Naive thymus-derived CD4-positive, alpha-beta T cell (primary cell): ENCODE measurements at places on chromosomes 11 and 22.
A peak's percentile ranks its signal among the peaks of the same experiment; 100 is the strongest.

GRCh38 chr11:25309818-25310217, 813.0 kb downstream of the LUZP2 start:
- DNase-seq, result no peak

DNA sequence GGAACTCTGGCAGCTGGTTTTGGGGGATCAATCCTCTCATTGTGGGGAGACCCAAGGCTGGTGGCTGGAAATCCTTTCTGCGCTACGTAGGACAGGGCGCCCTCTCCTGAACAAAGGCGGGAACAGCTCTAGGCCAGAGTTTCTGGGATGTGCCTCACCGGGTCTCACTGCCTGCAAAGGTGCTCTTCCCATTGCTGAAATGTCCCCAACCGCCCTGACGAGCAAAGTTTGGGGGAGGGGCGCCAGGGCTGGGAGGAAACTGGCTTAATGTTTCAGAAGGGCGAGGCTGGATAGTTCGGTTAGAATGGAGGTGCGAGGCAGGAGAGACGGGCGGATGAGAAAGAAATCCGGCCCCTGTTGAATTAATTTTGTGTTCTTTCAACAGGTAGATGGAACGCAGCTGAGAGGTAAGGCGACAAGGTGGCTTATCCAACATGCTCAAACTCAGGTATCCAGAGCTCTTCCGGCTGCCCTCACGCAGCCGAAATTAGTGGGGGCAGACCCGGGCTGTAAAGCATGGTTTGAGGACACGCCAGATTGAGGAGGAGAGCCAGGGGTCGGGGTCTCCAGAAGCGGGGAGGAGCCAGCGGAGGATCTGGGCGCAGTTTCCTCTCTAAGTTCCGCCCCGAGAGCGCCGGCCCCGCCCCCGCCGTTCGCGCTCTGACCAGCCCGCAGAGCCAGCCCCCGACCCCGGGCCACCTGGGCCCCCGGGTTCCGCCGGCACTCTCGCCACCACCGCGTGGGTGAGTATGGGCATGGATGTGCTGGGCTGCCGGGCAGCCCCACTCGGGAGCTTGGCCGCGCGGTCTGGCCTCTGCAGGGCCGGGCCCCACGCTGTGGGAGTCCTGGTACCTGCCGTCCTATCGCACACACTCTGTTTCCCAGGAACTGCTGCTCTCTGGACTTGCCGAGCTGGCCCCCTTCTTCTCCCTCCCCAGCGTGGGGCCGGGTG, at the start of gene PGAP2:
Gene PGAP2 (plus strand): TSS at position 652 of the 952 bp plus-strand sequence. CDS start 2,700 bp downstream, outside the sequence.
- DNase-seq, result peak; percentile 37

GRCh38 chr11:120562806-120563425, 51.4 kb downstream of the GRIK4 start:
- no peak for DNase-seq

- peak; percentile 37 for DNase-seq
Observed at GRCh38 chr11:60924110-60924905, at the start of gene TMEM132A. TSS of gene TMEM132A (plus strand) at chr11:60924460. CDS start at chr11:60924634, 174 bp downstream.

- DNase-seq, result no peak
Observed at GRCh38 chr22:44845796-44846720, 93.7 kb downstream of the ARHGAP8 start.

GRCh38 chr11:47406896-47407745, 1.3 kb upstream of the SLC39A13 start:
- DNase-seq, result no peak

- DNase-seq, result no peak
Observed at GRCh38 chr11:76185931-76186401, 20.3 kb downstream of the WNT11 start.

- DNase-seq, result no peak
Observed at GRCh38 chr22:39010946-39011345, 3.1 kb upstream of the APOBEC3C start.

- no peak for DNase-seq
Observed at GRCh38 chr22:39239561-39240423, 5.0 kb downstream of the PDGFB start.

DNA sequence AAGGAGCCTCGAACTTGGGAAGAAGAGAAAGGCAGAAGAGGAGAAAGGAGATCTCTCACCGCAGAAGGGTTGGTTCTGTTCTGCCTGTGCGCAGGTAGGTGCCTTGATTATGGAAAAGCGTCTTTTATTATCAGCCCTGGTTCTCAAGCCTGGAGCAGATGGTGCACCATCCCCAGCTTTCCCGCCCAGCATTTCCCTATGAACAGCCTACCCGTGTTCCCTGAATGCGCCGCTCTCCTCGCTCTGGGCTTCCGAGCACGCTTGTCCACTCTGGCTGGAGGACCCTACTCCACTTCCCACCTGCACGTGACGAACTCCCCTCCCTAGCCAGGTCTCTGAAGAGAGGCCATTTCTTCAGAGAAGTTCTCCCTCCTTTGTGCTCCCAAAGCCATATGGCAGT, 15.2 kb downstream of the IGSF9B start:
- DNase-seq, result no peak

- no peak for DNase-seq
Observed at GRCh38 chr22:33789690-33790253, 130.5 kb downstream of the LARGE1 start.

DNA sequence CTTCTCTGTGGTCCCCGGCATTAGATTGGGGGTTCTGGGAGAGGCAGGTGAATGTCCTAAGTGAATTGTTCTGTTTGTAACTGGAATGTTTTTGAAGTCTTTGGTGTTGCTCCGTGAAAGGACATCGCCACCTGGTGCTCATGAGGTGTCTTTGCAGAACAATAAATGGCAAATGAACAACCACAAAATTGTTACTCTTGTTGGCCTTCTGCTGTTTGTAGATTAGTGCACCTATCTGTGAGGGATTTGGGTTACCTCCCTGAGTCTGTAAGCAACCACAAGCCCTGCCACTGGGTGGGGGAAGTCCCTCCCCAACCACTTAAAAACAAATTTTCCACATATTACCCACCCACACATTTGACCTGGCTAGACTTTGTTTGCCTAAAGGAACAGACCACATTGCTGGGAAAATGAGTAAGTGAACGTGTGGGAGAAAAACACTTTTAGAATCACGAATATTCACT, 4.7 kb downstream of the MPEG1 start:
- peak; percentile 27 for DNase-seq

DNA sequence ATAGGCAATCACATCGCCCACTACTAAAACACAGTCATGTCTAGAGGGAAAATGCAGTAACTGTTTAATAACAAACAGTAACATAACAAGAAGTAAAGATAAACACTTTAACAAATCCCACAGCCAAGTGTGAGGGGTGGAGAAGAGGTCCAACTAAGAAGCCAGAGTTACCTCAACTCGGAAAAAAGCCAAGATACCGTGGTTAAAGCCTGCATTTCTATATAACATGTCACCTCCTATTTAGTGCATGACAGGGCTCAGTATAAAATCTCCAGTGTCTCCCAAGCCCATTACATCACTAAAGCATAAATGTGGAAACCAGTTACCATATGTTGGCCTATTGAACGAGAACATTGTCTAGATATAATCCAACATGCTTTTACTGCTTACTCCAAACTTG, 281.7 kb downstream of the LRRC4C start:
- no peak for DNase-seq

GRCh38 chr22:39122772-39123470, 25.9 kb downstream of the APOBEC3H start:
- DNase-seq, result no peak

- DNase-seq, result no peak
Observed at GRCh38 chr11:30724274-30724673, 138.1 kb upstream of the MPPED2 start.

GRCh38 chr11:119120639-119121007, 757 bp upstream of the HINFP start:
- DNase-seq, result no peak

GRCh38 chr11:66417000-66417399, 3.8 kb upstream of the NPAS4 start:
- DNase-seq, result no peak
